ENCODE measurements at places on chromosomes 2 and 18.

DNA sequence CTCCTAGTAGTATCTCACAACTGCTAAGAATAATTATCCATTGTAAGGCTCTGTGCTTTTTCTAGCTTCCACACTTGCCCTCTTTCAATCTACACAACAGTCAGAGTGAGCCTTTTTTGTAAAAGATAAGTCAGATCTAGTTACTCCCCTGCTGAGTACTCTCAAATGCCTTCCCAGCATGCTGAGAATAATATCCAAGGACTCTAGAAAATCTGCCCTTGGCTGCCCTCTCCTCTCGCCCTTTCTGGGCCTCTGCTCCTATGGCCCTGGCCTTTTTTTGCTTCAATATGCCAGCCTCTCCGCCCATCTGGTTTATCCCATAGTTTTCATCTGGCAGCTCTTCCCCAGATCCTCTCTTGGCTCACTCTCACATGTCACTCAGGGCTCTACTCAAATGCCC lies 455.9 kb upstream of the UBE2E3 start:
- DNase-seq = no peak

DNA sequence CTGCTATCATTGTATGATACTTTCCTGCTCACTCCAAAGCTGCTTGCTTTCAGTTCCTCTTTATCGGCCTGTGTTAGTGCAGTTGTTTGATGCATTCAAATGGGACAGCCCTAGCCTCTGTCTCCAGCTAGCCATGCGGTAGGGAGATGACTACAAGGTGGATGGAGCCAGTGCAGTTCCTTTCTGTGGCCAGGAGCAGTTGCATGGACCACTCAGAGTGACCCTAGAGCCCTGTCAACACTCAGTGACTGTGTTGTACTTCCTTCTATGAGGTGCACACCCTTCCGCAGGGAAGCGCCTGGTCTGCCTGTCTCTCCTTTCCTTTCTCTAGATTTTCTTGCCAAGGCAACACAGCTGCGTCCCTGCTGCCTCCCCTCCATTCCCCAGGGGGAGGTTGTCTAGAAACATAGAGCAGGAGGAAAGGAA lies 33.8 kb downstream of the KCNS3 start:
- DNase-seq = no peak

- DNase-seq = no peak
These were observed at the start of gene KLHL30 for GRCh38 chr2:238138331-238139195. KLHL30 (plus strand) TSS chr2:238138668; CDS start chr2:238140755, 2,087 bp downstream.

GRCh38 chr2:210460322-210461227 lies 16.0 kb downstream of the LANCL1 start:
- DNase-seq = no peak

DNA sequence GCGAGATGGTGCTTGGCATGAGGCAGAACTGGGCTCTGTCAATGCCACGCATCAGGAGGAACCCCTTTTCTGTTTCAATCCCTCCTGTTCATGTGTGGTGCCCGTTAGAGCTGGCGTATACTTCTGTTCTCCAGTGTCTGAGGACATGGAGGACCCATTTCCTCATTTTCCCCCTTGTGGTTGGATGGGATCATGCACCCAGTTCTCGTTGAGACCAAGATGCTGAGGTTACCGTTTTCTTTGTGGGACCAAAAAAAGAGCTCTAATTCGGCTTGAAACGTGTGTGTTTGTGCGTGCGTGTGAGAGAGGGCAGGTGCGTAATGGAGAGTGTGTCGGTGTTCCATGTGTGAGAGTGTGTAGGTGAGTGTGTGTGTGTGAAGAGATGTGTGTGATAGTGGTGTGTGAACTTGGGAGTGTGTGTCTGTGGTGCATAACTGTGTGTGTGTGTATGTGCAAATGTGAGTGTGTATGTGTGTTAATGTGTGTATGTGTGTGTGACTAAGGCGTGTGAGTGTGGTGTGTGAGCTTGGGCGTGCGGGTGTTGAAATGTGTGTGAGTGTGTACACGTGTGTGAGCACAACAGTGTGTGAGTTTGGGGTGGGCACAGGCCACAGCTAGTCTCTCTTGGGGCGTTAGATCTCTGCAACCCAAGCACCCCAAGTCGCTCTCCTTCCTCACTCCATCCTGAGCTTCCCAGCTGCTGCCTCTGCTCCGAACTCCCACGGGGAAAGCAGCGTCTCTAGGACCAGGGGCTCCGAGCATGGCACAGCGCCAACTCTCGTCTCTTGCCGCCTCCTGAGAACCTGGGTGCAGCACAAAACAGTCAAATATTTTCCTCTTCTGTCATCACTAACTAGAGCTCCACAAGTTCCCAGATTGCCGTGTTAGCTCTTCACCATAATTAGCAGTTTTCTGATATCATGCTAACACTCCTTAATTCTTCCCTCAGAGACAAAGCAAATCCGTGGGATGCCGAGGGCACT lies 75.8 kb downstream of the LONRF2 start:
- no peak for DNase-seq

DNA sequence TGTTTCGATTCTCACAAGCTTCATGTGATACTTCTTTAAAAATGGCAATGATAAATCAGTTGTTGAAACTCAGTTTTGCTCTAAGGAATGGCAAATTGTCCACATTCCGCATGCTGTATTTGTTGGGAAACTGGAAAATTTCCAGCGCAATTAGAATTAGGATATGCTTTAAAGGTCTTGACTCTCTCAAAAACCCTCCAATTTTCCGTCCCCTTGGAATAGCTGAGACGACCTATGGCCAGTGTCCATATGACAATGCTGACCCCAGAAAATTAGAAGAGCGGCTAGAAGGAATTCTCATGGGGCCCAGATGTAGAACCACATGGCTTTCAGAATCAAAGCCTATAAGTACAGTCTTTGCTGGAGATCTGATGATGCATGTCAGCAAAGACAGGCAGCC lies 170.8 kb downstream of the TMEM18 start:
- no peak for DNase-seq

- DNase-seq = peak; percentile 66
These were observed at the start of gene TGIF1 for GRCh38 chr18:3450012-3450798. TGIF1 (plus strand) TSS chr18:3450172; CDS start chr18:3450490, 318 bp downstream.
